ENCODE measurements at places on chromosomes 3 and 15.

GRCh38 chr3:183532620-183533411 lies 22.7 kb downstream of the KLHL6 start:
- DNase-seq = no peak

DNA sequence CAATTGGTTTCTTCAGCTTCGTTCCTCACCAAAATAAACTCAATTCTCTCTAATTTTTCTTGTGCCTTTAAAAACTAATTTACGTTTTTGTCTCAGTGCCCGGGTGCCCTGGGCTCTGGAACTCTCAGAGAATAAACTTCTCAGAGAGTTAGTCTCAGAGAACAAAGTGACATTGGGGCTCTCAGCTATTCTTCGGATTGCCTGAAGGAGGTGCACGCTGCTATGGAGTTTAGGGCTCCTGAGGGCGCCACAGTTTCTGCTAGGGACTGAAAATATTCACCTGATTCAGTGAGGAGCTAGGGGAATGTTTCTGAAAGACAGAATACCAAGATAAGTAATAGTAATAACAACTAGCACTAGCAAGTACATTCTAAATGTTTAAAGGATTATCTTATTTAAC lies 22.7 kb downstream of the ZIC4 start:
- DNase-seq = no peak

DNA sequence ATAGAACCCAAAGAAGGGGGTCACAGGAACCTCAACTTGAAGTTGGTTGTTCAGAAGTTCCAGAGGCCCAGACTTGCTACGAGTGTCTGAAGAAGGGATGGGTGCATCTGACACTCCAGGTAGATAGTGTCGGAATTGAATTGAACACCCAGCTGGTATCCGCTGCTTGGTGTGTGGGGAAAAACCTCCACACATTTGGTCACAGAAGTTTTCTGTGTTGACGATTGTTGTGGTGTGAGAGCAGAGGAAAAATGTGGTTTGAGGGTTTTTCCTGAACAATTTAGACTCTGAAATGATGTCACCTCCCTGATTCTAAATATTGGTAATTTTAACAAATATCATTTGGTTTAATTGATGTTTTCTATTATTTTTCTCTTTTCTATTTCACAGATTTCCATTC lies 218.8 kb upstream of the CTNNB1 start:
- DNase-seq = no peak

DNA sequence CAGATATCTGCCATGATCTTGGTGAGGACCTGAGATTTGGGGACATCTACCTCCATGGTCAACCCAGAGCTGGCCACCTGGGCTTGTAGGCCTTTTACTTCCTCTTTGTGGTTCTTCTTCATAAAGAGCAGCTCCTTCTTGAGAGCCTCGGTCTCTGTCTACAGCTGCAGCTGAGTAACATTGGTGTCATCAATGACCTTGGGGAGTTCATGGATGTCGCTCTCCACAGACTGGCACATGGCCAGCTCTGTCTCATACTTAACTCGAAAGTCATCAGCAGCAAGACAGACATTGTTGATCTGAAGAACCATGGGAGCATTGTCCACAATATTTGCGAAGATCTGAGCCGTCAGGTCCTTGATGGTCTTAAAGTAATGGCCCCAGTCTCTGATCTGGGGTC lies 15.7 kb upstream of the RASA2 start:
- DNase-seq = no peak

GRCh38 chr3:139121513-139122220 lies 77.0 kb upstream of the PRR23C start:
- no peak for DNase-seq

- DNase-seq = no peak
Measured at GRCh38 chr15:26848498-26848897, 18.4 kb upstream of the GABRA5 start.

GRCh38 chr3:126872701-126873342 lies 110.1 kb upstream of the PLXNA1 start:
- no peak for DNase-seq

GRCh38 chr3:66952357-66952756 lies 45.8 kb upstream of the KBTBD8 start:
- no peak for DNase-seq

DNA sequence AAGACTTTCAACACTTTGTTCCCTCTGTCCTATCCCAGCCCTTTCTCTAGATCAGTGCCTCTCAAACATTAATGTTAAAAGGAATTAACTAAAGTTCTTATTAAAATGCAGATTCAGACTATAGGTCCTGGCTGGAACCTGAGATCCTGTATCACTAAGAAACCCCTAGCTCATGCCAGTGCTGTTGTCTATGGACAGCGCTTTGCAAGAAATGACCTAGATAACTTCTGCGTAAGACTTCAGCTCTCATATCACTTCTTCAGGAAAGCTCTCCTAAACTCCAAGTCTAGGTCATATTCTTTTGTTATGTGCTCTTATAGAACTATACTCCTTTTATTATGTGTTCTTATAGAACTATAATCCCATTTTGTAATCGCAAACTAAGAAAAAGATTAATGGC lies 67.8 kb upstream of the CDIN1 start:
- DNase-seq = no peak

DNA sequence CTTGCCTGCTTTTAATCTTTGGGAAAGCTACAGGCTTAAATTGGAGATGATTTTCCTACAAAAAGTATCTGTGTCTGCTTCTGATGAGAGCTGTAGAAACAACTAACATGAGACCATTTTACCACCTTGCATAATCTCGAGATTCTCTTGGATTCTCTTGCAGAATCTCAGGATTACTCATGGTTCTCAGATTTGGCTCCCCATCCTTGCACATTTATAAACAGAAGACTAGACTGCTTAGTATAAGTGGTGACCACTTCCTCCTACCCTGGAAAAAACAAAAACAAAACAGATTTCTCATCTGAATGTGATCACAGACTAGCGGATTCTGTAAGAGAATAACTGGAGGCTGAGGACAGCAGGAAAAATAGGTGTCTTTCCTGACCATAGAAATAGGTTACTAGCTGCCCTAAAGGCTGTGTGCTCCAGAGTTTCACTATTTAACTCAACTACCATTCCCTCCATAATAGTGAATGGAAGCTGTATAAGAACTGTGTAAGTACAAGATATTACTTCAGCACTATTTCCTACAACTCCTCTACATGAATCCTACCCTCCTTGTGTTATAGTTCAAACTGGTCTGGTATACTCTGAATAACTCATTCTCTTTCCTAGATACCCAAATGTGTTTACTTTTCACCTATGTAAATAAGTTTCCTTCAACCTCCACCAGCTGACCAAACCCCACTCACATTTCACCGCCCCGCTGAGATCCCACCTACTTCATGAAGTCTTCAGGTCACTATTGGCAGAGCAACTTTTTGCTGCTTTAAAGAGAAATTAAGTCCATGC lies 122.2 kb upstream of the C2CD4B start:
- no peak for DNase-seq

Data from D721Med (cell line).